ENCODE measurements at places on chromosomes 11 and 22.

GRCh38 chr11:133834682-133835592 lies 10.4 kb downstream of the SPATA19 start:
- peak; percentile 82 for DNase-seq

- DNase-seq, result no peak
Observed at GRCh38 chr11:10918275-10918674, 60.4 kb upstream of the ZBED5 start.

GRCh38 chr11:123238297-123238696 lies 43.2 kb upstream of the CLMP start:
- no peak for DNase-seq

DNA sequence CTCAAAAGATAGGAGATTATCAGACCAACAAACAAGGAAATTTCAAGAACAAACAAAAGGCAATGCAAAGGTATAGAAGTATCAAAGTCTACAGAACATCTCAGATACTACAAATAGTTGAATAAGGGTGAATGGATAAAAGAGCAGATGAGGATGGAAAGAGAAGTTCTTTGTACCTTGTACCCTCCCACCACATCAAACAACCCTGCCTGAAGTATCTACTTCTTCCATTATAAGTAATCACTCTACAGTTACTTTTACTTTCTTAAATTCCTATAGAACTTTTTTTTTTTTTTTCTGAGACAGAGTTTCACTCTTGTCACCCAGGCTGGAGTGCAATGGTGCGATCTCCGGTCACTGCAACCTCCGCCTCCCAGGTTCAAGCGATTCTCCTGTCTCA lies 35.1 kb downstream of the MTMR2 start:
- DNase-seq, result no peak

DNA sequence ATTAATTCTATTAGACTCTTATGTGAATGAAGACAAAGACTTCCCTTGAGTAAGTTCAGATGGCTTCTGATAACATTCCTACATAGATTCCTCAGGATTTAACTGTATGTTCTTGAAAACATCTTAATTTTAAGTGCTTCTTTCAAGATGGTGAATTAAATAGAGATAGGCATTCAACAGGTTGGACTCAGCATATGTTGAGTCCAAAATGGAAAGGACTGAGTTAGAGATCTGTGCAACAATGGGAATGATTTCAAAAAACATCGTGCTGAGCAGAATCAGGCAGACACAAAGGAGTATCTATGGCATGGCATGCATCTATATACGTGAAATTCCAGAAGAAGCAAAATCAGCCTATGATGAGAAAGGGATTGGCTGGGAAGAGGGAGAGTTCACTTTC lies 36.2 kb downstream of the ZNF195 start:
- no peak for DNase-seq

- DNase-seq, result no peak
Observed at GRCh38 chr11:58999291-58999680, 60.0 kb downstream of the GLYATL1 start.

DNA sequence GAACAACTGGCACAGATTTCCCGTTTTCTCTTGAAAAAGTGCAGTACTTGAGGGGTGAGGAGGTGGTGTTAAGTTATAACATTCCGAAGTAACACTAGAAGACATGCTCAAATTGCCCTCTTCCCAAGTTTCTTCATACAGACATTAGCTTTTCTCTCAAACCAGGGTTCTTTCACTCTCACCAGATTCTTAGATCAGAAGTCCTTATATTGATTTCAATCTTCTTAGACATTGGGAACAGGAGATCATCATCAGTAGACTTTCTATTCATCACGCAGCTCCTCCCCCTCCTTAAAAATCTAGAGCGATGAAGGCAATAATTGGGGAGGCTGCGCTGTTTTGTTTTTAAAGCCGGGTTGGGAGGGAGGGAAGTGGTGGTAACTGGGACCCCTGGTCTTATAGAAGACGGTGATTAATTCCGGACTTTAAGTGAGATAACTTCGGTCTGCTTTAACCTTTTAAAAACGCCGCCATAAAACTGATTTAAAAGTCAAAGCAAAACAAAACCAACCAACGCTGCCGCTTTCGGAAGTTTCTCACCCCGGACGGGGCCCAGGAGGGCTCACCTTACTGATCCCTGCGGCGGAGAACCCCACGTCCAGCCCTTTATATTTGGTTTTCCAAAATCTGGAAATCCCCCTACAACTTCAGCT lies 665 bp downstream of the USP28 start:
- no peak for DNase-seq

- DNase-seq, result no peak
Observed at GRCh38 chr11:1943977-1944376, 3.2 kb upstream of the MRPL23 start.

GRCh38 chr11:40291741-40292140 lies 1167.7 kb downstream of the LRRC4C start:
- no peak for DNase-seq

GRCh38 chr11:128503245-128503991 lies 83.9 kb downstream of the ETS1 start:
- no peak for DNase-seq

DNA sequence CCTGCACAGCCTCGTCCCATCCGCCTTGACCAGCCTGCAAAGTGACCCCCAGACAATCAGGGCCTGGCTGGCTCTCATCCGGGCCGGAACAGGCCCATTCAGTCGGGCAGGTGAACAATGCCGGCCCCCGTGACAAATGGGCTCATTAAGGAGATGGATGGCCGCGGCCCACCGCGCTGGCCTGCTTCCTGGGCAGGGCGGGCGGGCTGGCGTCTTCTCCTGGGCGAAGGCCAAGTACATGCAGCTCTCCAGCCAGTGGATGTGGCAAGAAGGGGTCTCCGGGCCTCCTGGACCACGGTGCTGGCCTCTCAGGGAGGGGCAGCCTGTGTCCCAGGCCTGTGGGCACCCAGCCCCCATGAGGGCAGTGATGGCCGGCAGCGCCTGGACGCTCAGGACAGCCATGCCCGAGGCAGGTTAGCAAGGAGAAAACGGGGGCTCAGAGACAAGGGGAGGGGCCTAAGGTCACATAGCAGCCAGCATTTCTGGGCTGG lies 1022.8 kb downstream of the BRD1 start:
- DNase-seq, result no peak

DNA sequence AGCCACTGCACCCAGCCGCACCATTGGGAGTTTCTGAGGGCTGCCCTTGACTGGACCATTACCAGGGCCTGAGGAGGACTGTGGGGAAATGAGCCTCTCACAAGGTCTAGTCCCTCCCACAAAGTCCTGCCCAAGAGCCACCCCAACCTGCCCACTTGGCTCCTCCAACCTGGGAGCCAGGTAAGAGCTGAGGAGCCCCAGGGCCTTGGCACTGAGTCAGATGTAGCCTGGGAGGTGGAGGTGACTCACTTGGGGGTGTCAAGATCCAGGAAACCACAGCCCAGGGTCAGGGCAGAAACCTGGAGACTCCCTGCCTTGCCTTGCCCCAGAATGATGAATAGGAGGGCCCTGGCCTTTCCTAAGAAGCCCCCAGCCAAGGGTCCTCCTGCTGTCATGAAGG lies 25.8 kb upstream of the P2RY2 start:
- no peak for DNase-seq

GRCh38 chr22:41582694-41583093 lies 6.9 kb downstream of the PMM1 start:
- DNase-seq, result no peak

DNA sequence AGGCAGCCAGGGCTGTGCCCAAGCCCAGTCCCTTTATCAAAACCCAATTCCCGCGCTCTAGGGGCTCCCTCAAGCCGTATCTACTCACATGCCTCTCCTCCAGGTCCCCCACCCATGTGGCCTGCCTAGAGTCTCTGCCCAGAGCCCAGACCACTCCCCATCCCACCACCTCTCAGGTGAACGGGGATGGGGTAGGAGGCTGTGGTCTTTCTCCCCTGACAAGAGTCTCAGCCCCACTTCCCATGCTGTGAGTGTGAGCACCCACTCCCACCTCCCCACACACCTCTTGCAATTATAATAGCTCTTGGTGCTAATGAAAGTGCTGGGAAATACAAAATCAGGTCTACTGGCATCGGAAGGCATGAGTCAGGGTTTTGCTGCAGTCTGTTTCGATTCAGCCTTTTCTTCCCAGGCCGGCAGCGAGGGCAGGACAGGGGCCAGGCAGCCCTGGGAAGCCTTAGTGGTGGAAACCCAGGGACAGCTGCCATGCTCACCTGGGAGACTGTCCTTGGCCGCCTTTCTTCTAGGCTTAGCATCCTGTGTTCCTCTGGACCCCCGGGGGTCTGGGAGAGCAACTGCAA lies 16.7 kb upstream of the TMPRSS4 start:
- no peak for DNase-seq

DNA sequence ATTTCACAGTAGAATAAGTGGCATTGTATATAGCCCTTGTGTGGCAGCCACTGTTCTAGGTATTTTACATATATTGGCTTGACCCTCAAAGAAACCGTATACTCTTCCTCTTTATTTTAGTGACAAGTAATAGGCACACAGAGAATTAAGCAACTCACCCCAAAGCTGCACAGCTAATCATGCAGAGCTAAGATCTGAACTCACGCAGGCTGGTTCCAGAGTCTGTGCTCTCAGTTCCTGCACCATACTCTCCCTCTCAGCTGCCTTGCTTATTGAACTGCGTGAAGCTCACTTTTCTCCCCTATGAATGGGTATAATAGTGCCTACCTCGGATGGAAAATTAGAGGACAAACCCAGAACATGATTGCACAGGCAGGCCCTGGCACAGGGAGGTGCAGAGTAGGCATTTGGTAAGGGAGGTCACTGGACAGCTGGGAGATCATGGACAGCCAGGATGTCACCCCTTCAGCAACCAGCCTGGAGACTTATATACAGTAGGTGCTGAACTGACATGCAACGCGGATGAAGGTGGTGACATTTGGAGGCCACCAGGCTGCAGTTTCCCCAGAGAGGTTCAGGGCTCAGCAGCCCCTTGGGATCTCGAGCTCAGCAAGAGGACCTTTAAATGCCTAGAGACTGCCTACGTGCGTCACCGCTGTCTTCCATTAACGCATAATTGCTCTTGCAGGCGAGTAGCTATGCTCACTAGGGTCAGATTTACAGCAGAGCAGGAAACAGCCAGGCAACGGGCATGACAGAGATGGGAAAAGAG lies 78.4 kb upstream of the TP53I11 start:
- DNase-seq, result no peak

DNA sequence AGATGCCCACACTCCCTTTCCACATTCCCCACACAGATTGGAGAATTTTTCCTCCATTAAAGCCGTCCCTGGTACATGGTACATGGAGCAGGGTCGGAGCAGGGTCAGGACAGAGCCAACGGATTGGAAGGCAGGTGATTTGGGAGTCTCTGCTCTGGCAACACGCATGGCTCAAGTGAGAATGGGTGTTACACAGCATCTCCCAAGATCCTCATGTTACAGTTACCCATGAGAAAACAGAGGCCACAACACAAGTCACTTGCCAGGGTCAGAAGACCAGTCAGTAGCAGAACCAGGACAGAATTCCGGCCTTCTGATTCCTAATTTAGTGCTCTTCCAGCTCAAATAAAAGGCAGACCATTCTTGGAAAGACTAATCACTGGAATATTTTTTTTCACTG lies 7.7 kb upstream of the F2 start:
- no peak for DNase-seq

- DNase-seq, result no peak
Observed at GRCh38 chr11:66541892-66542291, 4.0 kb downstream of the ZDHHC24 start.

DNA sequence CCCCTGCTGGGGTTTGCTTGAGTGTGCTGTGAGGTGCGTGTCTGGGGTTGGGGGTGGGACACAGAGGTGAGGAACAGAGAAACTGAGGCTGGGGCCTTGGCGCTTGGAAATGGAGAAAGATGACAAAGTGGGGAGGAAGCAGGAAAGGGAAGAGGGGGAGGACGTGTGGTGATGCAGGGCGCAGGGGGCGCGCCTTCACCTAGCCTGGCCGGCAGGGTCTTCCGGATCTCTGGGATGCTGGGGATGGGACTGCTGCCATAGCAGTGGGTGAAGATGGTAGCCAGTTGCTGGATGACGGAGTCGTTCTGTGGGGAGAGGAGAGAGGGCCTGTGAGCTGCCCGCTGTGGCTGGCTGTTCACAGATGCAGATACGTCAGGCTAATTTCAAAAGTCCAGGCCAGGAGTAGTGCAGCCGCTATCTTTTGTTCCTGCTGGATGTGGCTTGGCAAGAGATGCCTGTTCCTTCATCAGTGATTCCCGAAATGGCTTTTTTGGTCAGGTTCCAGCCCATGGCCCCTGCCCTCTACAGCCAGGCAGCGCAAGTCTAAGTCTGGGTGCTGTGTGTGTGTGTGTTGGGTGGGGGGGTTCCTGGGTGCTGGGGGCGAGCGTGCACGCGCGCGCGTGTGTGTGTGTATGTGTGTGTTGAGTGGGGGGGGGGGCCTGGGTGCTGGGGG lies 54.8 kb downstream of the NAT10 start:
- DNase-seq, result no peak

DNA sequence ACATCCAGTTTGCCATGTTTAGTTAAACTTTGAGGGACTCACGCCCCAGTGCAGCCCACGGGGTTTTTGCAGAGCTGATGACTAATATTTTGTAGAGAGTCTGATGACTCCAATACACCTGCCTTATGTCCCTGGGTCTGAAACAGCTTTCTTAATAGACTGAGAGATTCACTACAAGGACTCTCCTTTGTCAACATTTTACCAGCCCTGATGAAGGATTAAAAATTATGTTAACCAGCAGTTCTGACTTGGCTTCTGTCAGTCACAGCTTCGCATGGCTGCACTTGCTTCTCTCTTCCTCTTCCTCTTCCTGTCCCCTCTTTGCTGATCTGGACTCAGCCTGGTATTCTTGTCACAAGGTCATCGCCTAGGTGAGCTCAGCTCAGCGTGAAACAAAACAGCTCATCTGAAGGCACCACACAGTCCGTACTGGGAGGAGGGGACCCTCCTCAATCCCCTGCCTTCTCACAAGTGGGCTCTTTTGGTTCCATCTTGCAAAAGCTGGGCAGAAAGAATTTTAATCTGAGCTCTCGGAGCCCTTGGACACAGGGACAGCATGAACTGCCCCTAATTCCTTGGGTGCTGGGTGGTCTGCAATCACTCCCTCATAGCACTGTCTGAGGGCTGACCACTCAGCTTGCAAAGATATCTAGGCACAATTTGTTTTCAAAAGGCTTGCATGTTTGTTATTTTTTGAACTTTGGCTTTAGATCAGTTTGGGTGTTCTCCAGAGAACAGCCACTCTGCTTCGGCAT lies 38.1 kb upstream of the POU2AF1 start:
- DNase-seq, result peak; percentile 18

DNA sequence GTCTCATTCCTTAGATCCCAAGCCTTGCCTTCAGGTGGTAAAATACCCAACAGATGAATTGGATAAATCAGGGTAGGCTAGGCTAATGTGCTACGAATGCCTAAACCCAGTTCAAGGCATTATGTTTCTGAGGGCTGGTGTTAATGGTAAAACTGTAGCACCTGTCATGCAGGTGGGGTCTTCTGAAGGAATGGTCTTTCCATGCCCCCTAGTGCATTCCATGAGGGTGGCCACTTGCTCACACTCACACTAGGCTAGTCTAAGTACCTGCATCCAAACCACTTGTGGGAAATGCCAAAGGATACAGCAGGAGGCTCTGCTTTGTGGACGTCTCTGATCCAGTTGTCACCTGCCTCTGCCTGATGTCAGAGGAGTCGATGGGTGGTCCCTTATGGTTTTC lies 24.2 kb upstream of the UCP3 start:
- DNase-seq, result no peak
